ENCODE measurements at places on chromosomes 12 and 14.

GRCh38 chr12:70722584-70723343, 85.5 kb upstream of the PTPRB start:
- no peak for DNase-seq

DNA sequence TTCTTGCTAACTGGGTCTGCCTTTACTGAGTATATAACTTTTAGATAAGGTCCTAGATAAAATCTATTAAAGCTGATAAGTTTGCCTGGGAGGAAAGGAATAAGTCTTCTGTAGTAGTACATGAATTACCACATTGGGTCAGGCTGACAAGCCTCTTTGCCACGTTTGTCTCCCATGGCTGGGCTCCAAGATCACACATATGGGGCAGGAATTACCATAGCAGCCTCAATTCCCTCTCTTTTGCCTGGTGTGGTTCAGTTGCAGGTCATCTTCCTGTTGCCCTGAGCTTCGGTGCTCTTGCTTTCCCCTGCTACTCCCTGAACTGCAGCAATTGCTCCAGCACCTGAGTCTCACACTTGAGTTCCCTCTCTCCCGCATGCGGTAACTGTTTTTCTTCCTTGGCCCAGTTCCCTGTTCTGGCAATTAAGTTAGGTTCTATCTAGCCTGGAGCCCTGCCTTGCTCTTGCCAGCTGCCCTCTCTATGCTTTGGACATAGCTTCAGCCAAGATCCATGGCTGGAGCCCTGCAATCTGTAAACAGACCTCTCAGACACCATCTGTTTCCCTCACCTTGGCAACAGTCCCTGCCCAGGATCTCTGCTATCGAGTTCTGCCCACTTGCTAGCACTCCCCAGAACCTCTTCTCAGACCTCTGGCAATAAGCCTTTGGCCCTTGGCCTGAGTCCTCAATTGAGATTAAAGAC, 5.8 kb upstream of the GLT8D2 start:
- DNase-seq: no peak

- DNase-seq: no peak
Measured at GRCh38 chr14:94025720-94026119, 420 bp upstream of the OTUB2 start.

DNA sequence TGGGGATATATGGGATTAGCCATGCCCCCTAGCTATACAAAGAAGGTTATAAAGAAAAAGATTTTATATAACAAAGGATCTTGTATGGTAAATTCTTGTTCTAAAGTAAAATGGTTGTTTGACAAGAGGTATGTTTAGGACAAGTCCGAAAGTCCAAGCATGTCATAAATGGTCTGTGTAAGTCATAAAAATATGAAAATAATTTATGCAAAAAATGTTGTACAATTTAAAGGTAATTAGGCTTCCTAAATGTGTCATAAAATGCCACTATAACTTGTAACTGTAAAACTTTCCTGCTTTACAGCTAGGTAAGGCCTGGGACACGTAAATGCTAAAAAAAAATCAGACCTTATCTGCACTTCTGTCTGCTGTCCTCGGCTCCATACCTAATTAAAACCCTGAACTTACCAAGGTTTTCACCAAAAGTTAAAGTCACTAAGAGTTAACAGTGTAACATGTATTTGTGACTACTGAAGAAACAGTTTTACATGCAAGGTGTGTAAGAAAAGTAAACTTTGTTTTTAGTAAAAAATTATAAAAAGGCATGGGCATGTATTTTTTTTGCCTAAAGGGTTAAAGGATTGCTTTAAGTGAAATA, 110.0 kb upstream of the RESF1 start:
- DNase-seq: no peak

- DNase-seq: no peak
Measured at GRCh38 chr12:26762186-26762585, 70.8 kb downstream of the ITPR2 start.

- DNase-seq: no peak
Measured at GRCh38 chr12:123095078-123095881, 55.6 kb downstream of the PITPNM2 start.

DNA sequence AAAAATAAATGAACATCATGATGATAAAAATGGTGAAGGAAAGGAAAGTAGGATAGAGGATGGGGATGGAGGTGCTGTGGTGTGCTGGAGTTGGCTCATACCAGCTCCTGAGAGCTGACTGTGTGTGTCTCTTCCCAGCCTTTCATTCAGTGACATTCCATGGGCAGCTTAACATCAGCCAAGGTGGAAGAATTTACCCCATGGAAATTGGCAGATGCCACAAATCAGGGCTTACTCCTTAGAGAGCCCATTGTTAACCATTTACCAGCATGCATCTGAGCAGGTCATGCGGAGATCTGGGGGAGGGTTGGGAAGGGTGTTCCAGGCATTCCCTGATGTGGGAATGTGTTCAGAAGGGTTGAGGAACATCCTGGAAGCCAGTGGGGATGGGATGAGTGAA, 164.7 kb upstream of the MYL2 start:
- no peak for DNase-seq

DNA sequence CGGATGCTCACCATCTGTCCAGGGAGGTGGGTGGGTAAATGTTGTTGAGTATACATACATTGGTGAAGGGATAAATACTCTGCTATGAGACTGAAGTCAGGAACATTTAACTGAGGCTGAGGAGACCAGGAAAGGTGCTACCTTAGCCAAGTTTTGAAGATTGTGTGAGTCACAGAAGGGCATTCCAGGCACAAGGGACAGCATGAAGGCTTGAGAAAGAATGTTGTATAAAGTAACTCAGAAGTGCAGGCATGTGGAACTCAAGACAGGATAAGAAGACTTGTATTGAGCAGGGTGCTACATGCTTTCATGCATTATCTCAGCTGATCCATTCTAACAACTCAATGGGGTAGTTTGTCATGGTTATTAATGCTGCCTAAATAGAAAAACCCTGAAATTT, 112.7 kb downstream of the IPO8 start:
- no peak for DNase-seq

DNA sequence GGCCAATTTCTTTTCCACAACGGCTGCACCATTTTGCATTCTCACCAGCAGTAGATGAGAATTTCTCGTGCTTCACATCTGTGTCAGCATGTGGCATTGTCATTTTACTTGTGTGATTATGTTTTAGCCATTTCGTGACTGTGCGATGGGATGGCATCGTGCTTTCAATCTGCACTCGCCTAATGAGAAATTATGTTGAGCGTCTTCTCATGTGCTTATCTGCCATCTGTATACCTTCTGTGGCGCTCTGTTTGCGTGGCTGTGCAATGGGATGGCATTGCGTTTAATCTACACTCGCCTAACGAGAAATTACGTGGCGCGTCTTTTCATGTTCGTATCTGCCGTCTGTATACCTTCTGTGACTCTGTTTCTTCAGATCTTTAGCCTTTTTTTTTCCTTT, 14.9 kb upstream of the GPR132 start:
- DNase-seq: no peak

- DNase-seq: no peak
Measured at GRCh38 chr14:88955455-88955854, 131.0 kb downstream of the TTC8 start.

GRCh38 chr14:23068789-23069412, 11.6 kb upstream of the CDH24 start:
- DNase-seq: peak; percentile 50

DNA sequence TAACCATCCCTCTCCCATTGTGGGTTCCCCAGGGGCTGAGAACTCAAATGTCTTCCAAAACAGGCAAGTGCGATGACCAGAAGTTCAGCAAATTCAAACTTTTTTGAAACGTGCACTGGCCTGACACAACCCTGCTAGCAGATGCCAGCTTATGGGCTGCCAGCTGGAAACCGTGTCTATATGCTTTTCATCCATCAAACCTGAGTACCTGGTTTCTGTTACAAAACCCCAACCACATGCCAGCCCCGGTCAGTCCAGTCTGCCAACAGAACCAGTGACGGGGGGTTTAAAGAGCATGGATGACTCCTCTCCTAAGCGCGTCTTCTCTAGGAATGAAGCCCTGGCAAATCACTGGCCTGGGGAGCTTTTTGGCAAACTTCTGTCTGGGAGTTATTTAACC, 189.7 kb downstream of the TTC7B start:
- no peak for DNase-seq

- no peak for DNase-seq
Measured at GRCh38 chr12:75959060-75959459, 72.5 kb downstream of the PHLDA1 start.

DNA sequence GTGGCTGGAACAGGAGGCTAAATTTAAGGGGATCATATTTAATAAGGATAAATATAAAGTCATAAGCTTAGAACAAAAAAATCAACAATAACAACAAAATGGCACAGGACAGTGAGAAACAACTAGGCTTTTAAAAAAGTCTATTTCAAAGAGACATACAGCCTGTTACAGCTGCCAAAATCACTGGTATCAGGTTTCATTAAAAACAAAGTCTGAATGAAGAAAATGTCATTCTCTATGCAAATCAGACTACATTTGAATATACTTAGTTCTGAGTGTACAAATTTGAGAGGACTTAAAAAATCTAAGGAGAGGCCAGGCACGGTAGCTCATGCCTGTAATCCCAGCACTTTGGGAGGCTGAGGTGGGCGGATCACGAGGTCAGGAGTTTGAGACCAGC, 44.0 kb downstream of the TFCP2 start:
- DNase-seq: no peak

DNA sequence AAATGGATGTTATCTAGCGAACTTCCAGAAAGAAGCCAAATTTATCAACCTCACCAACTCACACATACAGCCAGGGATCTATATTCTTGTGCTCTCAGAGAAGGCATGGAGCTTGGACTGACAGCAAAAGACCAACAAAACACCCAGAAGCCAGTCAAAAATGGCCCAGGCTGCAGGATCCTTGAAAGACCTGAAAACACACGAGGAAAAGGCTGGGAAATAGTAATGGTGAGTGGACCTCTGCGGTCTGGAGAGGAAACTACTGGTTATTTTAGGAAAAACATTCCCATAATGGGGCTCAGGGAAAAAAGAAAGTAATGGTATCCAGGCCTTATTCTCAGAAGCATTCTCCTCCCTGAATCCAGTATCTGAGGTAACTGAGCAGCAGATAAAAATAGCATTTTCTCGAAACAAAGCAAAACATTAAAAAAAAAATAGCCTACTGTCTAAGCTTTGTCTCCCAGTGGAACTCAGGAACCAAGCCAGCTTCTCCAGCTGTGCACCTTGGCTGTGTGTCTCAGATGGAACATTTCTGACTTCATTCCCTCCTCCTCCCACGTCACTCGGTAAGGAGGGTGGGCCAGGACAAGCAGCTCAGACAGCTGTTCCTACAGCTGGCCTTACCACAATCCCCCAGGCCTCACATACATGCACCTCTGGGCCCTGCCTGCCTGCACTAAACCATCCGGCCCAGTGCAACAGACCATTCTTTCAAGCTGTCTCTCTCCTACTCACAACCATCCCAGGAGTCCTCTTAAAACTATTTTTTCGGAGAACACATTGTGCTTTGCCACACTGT, 249.9 kb downstream of the DAD1 start:
- DNase-seq: no peak

- no peak for DNase-seq
Measured at GRCh38 chr14:87271331-87271730, 721.7 kb downstream of the GALC start.

GRCh38 chr12:119730381-119730780, 62.4 kb downstream of the PRKAB1 start:
- no peak for DNase-seq

DNA sequence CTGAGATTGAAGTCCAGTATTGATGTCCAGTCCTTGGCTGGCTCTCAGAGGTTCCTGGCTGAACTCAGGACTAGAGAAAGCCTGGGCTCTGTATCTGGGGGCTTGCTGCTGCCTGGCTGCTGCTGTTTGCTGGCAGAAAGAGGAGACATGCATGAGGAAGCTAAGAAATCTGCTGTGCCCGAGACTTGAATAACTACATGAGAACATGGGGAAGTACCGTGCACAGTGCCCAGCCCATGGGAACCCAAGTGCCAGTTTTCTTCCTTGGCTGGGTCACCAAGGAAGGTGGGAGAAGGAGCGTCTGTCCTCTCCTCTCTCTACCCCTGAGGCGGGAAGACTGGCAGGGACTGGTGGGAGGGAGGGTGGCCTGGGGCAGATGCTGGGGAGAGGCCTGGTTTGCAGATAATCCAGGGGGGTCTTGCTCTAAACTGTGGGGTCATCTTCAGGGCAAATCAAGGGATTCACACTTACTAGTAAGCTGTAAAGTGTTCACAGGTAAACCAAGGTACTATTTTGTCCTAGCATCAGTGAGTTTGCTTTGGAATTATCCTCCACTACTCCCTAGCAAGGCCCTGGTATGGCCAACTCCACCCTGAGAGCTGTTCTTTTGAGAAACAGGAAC, 13.8 kb upstream of the ZFP36L1 start:
- no peak for DNase-seq

GRCh38 chr12:41905073-41905758, 239.5 kb downstream of the GXYLT1 start:
- no peak for DNase-seq
